ENCODE measurements at places on chromosomes 11 and 22.

DNA sequence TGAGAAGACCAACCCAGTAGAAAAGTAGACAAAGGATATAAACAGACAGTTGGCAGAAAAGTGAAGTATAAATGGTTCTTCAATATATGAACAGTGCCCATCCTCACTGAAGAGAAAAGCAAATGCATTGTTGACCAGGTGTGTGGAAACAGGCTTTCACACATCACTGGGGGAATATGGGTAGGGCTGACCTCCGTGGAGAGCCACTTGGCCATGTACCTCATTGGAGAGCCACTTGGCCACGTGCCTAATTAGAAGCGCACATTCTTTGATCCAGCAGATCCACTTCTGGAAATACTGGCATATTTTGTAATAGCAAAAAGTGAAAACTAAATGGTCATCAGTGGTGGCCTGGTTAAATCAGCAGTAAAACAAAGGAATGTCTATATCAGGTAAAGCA lies 43.2 kb downstream of the PPP6R3 start:
- no peak for DNase-seq

- no peak for DNase-seq
These were observed 98.8 kb downstream of the SGSM3 start for GRCh38 chr22:40469181-40469580.

DNA sequence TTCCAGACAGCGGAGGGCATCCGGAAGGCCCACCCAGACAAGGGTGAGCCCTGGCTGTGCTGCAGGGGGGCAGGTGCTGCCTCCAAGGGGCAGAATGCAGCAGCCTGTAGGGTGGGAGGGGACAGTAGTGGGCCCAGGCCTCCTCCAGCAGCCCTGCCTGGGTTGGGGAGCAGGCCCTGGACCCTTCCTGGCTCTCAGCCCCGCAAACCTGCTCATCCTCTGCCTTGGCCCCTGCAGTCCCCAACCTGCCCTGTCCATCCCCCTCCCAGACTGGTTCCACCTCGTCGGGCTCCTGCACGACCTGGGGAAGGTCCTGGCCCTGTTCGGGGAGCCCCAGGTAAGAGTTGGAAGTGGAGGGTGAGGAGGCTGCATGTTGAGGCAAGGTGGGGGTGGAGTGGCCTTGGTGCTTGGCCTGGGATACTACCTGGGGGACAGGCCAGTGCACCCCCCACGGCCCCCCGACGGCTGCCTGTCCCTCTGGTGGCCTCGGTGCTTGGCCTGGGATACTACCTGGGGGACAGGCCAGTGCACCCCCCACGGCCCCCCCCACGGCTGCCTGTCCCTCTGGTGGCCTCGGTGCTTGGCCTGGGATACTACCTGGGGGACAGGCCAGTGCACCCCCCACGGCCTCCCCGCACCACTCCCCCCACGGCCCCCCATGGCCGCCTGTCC lies 1.5 kb downstream of the MIOX start:
- no peak for DNase-seq

DNA sequence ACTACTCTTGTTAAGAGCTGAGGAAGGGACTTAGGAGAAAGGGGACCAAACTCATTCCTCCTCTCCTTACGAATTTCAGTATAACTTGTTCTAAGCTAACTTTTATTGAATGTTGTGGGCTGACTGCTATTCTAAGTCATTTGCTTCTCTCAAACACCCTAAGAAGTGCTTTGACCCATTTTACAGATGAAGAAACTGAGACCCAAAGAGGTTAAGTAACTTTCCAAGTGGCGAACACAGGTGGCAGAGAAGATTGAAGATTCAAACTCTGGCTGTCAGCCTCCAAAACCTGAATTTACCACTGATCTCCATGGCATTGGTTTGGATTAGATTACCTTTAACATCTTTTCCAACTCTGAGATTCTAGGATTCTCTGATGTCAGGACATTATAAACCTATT lies 52.2 kb downstream of the TIMP3 start:
- DNase-seq, result no peak

DNA sequence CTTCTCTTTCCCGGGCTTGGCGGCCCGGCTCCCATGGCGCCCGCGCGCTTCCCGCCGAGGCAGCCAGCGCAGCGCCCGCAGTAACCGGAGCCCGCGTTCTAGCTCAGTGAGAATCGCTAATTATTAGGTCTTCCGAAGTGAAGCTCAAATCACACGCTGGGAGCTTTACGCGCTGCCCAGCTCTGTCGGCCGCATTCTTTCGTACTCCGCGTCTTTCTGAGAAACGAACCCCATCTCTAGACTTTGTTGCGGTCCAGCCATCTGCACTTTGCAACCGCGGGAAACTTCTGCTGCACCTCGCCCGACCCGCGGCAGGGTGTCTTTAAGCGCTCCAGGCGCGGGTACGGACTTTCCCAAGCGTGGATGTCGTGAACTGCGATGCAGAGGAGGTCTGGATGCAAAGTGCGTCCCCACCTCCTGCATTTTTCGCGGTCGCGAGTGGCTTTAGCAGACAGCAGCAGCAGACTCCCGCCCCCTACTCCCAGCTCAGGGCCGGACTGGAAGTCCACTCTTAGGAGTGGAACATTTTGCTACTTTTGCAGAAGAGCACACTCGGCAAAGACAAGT lies 6.0 kb upstream of the PAX6 start:
- DNase-seq, result no peak

DNA sequence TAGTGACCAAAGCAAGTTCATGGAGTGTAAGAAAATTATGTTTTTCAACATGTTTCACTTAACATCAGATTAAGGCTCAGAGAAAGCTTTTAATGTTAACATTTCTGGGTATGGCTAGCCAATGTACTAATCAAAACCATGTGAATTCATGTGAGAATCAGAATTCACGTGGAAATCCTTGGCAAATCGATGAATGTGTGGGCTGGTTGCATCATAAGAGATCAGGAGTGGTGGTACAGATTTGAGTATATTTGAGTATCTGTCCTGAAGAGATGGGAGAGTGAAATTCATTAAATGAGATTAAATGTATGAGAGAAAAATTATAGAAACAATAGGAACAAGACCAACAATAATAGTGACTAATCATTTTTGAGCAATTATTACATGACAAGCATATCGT lies 638.6 kb upstream of the ANO5 start:
- DNase-seq, result no peak

- no peak for DNase-seq
These were observed 98.2 kb downstream of the INSC start for GRCh38 chr11:15212876-15213275.

DNA sequence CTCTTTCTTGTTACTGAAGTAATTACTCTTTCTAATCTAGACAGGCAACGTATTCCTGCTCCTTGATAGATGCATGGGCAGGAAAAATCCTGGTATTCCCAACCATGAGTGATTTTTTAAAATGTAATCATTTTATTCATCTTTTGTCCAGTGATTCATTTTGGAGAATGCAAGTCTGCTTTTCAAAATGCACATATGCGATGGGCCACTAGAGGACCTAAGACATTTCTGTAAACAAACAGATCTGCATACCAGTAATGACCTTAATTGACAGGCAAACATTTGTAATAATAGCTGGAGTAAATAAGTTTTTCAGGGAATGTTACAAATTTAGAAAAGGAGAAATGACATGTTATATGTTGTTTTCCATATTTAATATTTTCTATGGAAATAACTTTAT lies 1167.6 kb downstream of the JRKL start:
- no peak for DNase-seq

Measured in RCC 7860 (cell line).